ENCODE measurements at places on chromosomes 4 and X. TPM values are rescaled to one million over a fixed set of nuclear protein-coding genes. Genes with fewer than 3 reads are reported as not detected.

DNA sequence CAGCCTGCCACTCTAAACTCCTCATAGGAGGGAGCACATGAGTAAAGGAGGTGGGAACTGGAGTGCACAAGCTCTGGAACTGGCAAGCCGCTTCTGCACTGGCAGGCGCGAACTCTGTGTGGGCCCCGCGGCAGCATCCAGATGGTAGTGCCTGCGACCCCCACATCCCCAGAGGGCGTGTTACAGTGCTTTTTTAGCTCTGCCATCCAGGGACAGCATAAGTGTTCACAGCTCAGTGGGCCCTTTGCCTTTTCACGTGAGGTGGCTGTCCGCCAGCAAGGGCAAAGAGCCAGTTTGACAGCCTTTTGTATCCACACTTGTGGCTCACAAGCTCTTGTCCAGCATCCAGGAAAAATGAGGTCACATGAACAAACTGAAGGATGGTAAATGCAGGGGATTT lies 581.6 kb upstream of the DIAPH2 start:
- DNase-seq: no peak

- peak; percentile 62 for DNase-seq
Observed at GRCh38 chr4:147340111-147340510, 140.8 kb upstream of the EDNRA start.

Gene HS3ST1
- 4.2 TPM for total RNA-seq

Gene BGN
- not detected for total RNA-seq

Gene ADGRG2
- total RNA-seq: 1.4 TPM

Gene HSFX1
- not detected for total RNA-seq

All from PC-3 (cell line).